ENCODE measurements at places on chromosomes 16 and 17.

DNA sequence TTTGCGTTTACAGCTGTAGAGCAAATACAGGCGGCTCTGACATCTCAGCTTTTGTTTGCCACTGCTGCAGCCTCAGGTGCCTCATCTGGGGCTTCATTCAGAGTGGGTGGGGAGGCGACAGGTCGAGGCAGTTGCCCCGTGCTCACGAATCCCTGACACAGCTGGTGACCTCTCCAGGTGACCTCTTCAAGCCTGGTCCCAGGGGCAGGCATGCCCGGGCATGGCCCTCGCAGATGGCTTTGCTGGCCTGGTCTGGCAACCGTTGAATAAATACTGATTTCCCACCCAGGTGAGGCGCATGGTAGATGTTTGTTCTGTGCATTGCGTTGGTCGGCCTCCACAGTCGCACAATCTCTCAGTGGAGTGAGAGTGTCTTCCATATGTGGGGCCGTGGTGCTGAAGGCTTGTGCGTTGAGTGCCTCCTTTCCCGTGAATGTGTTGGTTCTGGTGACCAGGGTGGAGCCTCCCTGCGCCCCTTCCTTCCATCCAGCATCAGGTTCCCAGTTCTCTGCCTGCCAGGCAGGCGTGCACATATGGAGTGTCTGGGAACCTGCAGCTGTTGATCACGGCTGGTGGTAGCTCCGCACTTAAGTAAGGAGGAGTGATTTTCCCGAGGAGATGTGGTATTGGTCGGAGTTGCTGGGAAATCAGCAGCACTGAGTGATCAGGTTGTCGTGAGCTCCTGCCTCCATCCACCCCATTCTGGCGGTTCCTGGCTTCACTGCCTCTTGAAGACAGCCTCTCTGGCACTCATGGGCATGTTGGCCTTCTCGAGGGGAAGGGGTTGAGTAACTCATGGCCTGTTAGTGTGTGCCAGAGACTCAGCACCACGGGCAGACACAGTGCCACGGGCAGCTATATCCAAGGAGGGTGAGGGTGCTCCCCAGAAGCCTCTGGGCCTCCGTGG is 149.7 kb downstream of the RPTOR start:
- DNase-seq: no peak

DNA sequence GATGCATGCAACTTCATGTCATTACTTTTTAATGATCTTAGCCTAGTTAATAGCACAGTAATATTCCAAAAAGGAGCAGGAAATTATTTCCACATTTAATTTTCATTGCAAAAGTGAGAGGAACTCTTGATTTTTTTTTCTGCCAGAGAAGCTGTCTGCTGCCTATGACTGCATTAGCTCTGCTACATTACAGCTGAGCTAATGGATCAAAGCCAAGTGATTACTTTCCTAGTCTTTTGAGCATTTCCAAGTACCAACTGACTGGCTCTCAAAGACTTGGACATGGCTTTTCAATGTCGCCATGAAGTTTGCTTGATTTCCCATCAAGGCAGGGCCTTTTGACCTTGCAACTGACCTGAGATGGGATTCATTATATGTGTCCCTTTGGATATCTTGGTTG is 356.6 kb upstream of the XYLT1 start:
- DNase-seq: no peak

DNA sequence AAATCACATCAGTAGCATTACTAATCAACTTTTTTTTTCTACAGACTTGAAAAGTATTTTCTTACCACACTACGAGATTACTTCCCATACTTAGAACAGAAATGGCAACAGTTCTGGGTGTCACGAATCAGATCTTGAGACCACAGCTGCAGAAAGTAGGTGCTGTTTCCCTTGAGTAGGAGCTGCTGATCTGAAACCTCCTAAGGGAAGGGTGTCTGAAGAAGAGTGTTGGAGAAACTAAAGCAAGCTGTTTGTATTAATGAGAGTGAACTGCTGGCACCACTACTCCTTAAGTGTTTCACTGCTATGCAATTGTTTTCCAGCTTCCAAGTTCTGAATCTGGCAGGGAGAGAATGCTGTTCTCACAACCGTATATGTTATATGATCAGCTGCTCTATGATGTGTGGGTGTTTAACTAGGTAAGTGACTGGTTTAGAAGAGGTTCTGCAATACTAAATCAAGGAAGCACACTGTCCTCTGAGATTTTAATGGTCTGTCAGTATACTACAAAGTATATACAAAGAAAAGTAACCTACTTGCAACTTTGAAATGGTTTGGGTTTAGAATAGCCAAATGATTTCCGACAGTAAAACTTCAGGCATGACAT is 3.3 kb downstream of the ZNF652 start:
- no peak for DNase-seq

GRCh38 chr16:79876332-79876730 is 275.8 kb upstream of the MAF start:
- DNase-seq: no peak

- DNase-seq: no peak
Observed at GRCh38 chr17:57357830-57358430, 101.6 kb downstream of the MSI2 start.

- DNase-seq: no peak
Observed at GRCh38 chr16:51508490-51509212, 357.6 kb upstream of the SALL1 start.
